ENCODE measurements at places on chromosomes 13 and 19. TPM values are rescaled to one million over a fixed set of nuclear protein-coding genes. Genes with fewer than 3 reads are reported as not detected.

DNA sequence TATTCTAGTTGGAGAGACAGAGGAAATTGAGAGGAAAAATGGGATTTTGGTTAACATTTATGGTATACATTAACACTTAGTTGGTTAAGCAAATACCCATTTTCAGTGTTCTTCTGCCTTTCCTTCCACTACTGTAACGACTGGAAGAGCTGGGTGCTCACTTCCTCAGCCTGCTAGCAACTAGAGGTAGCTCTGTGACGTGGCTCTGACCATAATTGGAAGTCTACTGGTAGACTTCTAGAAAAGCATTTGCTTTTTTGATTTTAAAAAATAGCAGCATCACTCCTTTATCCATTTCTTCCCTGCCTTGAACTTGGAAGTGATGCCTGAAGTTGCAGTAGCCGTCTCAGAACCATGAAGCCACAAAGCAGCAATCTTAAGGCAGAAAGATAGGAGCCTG, 15.9 kb downstream of the NHLRC3 start:
- DNase-seq = no peak

GRCh38 chr19:3830621-3831589, 37.9 kb downstream of the ZFR2 start:
- no peak for DNase-seq

Gene ZNF574
- 22.0 TPM for total RNA-seq

Gene CEACAM21
- not detected for total RNA-seq

Measured in Calu3 (cell line).